CD4-positive, alpha-beta T cell treated with Interleukin-4 for 1 hour (primary cell): ENCODE measurements at places on chromosomes 13 and 19.

GRCh38 chr13:103883164-103883563 is 816.9 kb upstream of the SLC10A2 start:
- DNase-seq: no peak

GRCh38 chr13:21911646-21912298 is 240.9 kb downstream of the FGF9 start:
- DNase-seq: no peak

- no peak for DNase-seq
Observed at GRCh38 chr13:77031656-77032243, 4.8 kb upstream of the FBXL3 start.

DNA sequence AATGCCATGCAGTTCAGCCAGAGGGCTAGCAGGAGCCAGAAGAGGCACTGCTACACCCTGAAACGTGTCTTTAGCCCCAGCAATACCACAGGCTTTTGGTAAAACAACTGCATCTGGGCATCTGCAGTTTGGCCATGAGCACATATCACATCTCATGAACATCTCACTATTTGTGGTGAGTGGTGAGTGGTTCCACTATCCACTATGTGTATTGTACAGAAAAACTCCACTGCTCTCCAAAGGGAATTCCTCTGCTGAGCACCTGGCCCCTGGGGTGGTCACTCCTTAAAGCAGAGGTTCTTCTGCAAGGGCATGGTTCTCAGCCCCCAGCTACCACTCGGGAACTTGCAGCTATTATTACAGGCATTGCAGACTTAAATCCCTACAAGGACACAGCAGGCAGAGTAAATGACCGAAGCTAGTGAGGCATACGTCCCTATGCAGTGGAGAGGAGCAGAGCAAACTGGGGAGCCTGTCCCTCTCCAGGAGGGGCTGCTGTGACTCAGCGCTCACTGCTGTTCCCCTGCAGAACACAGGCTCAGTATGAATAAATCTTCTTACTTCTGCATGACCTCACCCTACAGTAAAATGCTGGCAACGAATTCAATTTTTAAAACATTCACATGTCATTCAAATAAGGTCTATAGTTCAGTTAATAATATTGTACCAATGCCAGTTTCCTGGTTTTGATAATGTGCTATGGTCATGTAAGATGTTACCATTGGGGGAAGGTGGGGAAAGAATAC is 332.4 kb upstream of the ZNF507 start:
- no peak for DNase-seq

- DNase-seq: no peak
Observed at GRCh38 chr19:38676023-38676877, 28.8 kb downstream of the ACTN4 start.

GRCh38 chr19:6590827-6591319 is at the start of gene CD70:
TSS of gene CD70 (minus strand) at chr19:6591150. CDS start at chr19:6591002, 148 bp downstream.
- peak; percentile 59 for DNase-seq

- no peak for DNase-seq
Observed at GRCh38 chr13:35392768-35393167, 83.7 kb downstream of the MAB21L1 start.

DNA sequence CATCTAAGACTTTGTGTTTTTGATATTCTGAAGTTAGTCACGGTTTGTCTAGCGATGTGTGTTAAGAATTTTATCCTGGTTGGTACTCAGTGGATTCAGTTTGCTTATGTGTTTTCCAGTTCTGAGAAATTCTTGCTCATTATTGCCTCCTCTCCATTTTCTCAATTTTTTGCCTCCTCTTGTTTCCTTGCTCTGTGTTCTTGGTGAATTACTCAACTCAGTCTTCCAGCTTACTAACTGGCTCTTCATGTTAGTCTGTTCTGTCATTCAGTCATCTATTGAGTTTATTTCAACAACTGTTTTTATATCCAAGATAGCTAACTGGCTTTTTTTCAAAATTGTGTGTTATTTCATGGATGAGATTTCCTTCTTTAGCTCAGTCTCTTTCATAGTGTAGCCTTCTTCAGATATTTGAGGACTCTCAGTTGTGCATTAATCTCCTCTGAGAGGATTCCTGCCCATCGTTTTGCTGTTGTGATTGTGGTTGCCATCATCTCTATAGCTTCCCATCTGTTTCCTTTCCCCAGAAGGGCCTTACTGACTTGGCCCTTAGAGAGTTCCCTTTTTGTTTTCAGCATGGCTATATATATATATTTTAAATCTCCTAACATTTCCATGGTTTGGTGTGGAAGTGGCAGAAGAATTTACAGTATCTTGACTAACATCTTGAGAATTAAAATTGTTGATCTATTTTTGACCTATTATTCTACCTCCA is 6.2 kb downstream of the SETDB2 start:
- no peak for DNase-seq

GRCh38 chr13:90008707-90009149 is 1338.8 kb upstream of the MIR17HG start:
- DNase-seq: no peak

GRCh38 chr19:46256855-46257254 is 27.3 kb downstream of the IGFL1 start:
- DNase-seq: no peak

DNA sequence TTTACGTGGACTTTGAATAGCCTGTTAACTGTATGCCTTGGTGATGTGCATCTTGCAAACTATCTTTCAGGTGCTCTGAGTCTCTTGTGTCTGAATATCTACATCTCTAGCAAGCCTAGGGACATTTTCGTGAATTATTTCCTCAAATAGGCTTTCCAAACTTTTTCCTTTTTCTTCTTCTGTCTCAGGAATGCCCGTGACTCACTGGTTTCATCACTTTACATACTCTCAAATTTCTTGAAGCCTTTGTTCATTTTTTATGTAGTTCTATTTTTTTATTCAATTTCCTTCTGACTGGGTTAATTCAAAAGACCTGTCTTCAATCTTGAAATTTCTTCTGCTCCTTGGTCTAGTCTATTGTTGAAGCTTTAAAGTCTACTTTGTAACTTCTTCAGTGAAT is 332.2 kb downstream of the OXGR1 start:
- DNase-seq: no peak

- DNase-seq: no peak
Observed at GRCh38 chr13:91056746-91057145, 290.7 kb upstream of the MIR17HG start.

DNA sequence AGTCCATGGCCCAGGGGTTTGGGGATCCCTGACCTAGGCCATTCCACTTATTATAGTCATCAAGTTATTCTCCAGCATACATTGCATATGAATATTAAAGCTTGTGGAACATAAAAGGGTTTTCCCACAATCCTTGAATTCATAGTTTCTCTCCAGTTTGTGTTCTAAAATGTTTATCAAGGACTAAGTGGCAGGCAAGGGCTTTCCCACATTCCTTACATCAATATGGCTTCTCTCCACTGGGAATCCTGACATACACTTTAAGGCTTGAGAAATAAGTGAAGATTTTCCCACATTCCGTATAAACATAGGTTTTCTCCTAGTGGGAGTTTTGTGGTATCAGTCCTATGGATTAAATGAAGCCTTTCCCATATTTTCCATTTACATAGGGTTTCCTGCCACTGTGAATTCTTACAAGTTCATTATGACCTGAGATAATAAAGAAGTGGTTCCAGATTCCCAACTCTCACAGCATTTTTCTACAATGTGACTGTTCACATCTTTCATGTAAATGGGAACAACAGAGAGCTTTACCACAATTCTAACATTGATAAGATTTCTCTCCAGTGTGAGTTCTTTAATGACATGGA is 14.5 kb downstream of the ZNF426 start:
- no peak for DNase-seq

GRCh38 chr13:107254392-107254791 is 686.5 kb upstream of the ARGLU1 start:
- DNase-seq: no peak

DNA sequence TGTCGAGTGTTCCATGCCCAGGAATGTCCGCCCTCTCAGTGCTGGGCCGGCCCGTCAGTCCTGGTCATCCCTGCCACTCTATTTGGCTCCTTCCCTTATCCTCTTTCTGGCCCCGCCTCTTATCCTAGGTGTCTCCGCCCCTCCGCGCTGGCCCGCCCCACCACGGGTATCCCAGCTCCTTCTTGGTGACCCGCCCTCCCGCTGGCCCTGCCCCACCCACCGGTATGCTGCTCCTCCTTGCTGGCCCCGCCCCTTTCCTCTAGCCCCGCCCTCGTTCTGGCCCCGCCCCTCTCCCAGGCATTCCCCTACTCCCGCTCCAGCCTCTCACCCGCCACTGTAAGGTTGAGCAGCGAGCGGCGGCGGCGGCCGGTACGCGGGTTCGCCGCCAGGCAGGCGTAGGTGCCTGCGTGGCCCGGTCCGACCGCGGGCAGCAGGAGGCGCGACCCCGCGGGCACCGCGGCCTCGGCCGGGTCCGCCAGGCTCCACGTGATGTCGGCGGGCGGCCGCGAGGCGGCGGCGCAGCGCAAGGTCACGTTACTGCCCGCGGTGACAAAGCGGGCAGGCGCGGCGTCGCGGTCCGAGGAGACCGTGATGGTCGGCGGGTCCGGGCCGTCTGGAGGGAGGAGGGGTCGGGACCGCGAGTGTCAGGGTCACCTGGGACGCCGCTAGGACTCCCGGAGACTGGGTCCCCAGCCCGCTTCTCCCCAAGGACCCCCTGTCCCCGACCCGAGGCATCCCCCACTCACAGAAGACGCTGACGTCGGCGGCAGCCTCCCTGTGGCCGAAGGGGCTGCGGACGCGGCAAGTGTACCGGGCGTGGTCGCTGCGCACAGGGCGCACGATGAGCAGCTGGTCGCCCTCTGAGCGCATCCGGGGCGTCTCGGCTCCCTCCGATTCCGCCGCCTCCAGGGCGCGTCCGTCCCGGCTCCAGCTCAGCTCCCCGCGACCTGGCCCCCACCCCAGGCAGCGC is 2.0 kb downstream of the VSIG10L start:
- peak; percentile 93 for DNase-seq

GRCh38 chr19:19077103-19077502 is 13.3 kb downstream of the SLC25A42 start:
- no peak for DNase-seq

GRCh38 chr13:51800486-51800885 is 3.5 kb downstream of the DHRS12 start:
- no peak for DNase-seq
